DND-41 (cell line): ENCODE measurements at places on chromosomes 4 and X.

GRCh38 chrX:54961750-54962149, 32.2 kb downstream of the PFKFB1 start:
- no peak for DNase-seq
- H3K36me3 ChIP-seq = no peaks in the 10 kb centered on the region
- H3K4me1 ChIP-seq = no peaks in the 10 kb centered on the region
- H3K27ac ChIP-seq = no peak overlapping the region
- no peak overlapping the region for H3K4me3 ChIP-seq

DNA sequence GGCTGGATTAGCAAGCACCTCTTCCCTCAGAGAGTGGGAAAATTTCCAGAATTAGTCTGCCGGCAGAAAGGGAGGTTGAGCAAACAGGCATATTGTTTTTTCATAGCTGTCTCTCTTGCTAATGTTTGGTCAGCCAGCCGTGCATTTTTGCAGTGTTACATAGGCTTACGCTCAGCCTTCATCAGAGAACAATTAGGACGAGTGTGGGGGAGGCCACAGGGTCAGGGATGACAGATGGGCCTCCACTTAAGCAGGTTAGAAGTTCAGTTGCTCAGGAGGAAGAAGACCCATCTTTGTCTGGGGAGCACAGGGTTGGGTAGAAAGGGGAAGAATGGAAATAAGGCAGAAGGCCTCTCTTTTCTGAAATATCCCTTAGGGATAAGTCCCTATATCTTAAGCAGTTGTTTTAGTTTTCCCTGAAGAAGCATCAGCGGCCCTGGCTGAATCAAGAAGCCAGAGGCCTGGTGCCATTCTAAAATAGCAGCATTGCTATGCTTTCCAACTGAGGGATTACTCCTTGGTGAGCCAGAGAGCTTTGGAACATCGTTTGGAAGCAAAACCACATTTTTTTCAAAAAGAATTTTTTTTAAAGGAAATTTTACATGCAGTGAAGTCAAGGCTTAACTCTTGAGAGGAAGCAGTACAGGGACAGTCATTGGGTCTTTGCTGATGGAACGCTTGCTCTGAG, 118.8 kb downstream of the SMIM20 start:
- no peaks in the 10 kb centered on the region for H3K27me3 ChIP-seq
- H3K27ac ChIP-seq = no peak overlapping the region
- no peaks in the 10 kb centered on the region for H3K36me3 ChIP-seq
- H3K4me3 ChIP-seq = no peak overlapping the region
- DNase-seq = no peak

- DNase-seq = no peak
- H3K27me3 ChIP-seq = no peaks in the 10 kb centered on the region
- no peaks in the 10 kb centered on the region for H3K36me3 ChIP-seq
Observed at GRCh38 chr4:186710521-186711119, 13.0 kb downstream of the FAT1 start.

- H3K27me3 ChIP-seq = no peaks in the 10 kb centered on the region
- no peak overlapping the region for H3K4me3 ChIP-seq
- no peaks in the 10 kb centered on the region for H3K36me3 ChIP-seq
- no peaks in the 10 kb centered on the region for H3K4me1 ChIP-seq
- no peak overlapping the region for H3K27ac ChIP-seq
Observed at GRCh38 chrX:38452603-38453002, 100.2 kb downstream of the OTC start.

DNA sequence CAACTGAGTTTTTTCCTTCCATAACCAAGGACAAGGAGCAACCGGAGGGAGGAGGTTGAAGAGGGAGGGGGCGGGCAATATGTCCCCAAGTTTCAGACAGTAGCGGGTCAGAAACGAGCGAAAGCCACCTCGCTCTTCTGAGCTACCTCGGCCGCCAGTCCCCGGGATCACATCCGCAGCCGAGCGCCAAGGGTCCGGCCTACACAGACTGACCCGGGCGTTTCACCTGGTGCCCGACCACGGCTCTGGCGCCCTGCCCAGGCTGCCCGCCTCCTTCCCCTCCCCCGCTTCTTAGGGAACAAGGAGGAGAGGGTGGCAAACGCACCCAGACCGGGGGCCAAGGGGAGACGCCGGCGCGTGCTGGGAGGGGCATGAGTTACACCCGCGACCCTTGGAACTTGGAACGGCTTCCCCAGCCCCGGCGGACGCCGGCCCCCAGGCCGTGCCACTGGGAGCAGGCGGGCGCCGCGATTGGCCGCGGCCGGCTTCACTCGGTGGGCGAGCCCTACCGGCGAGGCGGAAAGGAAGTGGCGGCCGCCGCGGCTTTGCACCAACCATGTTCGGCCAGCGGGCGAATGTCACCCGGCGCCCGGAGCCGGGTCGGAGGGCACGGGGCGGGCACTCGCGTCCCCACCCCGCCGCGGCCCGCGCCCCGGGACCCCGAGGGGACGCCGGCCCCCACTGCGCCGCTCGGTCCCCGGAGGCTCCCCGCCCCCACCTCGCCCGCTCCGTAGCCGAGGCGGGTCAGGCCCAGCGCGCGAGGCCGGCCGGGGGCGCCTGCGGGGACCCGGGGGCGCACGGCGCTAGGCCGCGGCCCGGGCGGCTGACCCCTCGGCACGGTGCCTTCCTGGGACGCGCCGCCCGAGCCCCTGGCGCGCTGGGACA, 1.5 kb downstream of the IRF2 start:
- no peaks in the 10 kb centered on the region for H3K27me3 ChIP-seq
- peak overlapping the region; percentile 81 for H3K4me3 ChIP-seq
- H3K36me3 ChIP-seq = no peaks in the 10 kb centered on the region; the same call in 1 of the 2 replicates
- H3K4me1 ChIP-seq = peaks cover 38% of the 10 kb centered on the region
- DNase-seq = peak; percentile 52

GRCh38 chr4:113707048-113707447, 54.5 kb downstream of the CAMK2D start:
- no peak overlapping the region for H3K4me3 ChIP-seq
- H3K36me3 ChIP-seq = no peaks in the 10 kb centered on the region
- H3K27me3 ChIP-seq = no peaks in the 10 kb centered on the region
- no peak for DNase-seq
- no peak overlapping the region for H3K27ac ChIP-seq

- no peak overlapping the region for H3K4me3 ChIP-seq
- no peak for DNase-seq
- no peaks in the 10 kb centered on the region for H3K27me3 ChIP-seq
- no peaks in the 10 kb centered on the region for H3K4me1 ChIP-seq
- no peak overlapping the region for H3K27ac ChIP-seq
Observed at GRCh38 chr4:123244137-123244536, 152.5 kb upstream of the SPRY1 start.

DNA sequence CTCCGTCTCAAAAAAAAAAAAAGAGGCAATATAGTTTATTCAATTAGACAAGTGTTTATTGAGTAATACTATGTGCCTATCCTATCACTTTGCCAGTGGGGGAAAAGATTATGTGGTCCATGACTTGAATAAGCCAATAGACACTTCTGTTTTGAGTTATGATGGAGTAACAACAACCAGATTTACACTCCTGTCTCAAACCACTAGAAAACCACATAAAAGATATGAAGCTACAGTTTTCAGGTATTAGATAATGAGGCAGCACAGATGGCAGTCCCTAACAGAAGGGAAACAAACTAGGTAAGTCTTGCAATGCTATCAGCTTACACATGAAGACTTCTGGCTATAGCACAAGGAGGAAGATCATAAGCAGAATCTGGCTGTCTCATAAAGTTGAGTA, 22.5 kb downstream of the NFXL1 start:
- H3K4me1 ChIP-seq = no peaks in the 10 kb centered on the region
- H3K27ac ChIP-seq = no peak overlapping the region; the same call in 1 of the 2 replicates
- no peak overlapping the region for H3K4me3 ChIP-seq
- H3K27me3 ChIP-seq = no peaks in the 10 kb centered on the region
- peaks cover 79% of the 10 kb centered on the region for H3K36me3 ChIP-seq
- no peak for DNase-seq
